AG09319 (cell line): ENCODE measurements at places on chromosomes 2 and 18.

- no peak for DNase-seq
Observed at GRCh38 chr2:104538077-104538476, 315.8 kb upstream of the POU3F3 start.

DNA sequence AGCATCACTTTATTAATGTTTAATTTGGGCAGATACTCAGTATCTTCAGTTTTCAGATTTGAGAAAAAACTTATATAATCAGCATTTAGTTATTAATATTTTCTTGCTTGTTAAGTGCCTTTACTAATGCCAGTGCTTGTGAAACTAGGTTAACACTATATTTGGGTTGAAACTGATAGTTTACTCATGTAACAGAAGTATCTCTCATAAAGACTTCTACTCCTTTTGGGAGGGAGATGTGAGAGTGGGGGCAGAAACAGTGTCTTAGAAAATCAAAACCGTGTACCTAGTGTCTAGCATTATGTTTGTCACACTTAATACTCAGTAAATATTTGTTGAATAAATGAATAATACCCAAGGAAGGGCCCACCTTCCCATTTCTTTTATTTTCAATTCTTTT is 129.5 kb downstream of the MSTN start:
- DNase-seq: no peak

DNA sequence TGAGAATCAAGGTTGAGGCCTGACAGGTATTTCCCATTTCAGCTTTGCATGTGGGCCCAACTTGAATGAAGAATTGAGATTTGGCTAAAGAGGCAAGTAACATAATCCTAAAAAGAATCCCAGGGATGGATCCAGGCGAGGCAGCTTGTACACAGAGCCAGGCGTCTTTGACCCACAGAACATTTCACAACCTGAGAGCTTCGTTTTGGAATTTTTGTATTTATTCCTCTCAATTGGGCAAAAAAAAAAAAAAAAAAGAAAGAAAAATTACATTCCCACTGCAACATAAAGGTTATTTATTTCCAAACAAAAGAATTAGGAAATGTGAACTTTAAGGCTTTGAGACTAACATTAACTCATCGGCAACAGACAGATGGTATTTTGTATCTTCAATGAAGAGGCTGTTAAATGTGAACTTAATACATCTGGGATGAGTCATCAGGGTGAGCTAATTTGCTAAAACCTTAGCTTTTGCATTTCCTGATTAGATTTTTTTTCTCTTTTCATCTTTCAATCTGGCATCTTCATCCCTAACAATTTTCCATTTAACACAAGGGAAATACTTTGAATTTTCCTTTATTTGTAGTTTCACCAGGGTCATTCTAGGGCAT is 478.5 kb upstream of the TNP1 start:
- peak; percentile 72 for DNase-seq

GRCh38 chr2:43083710-43084698 is 142.4 kb downstream of the ZFP36L2 start:
- DNase-seq: no peak

DNA sequence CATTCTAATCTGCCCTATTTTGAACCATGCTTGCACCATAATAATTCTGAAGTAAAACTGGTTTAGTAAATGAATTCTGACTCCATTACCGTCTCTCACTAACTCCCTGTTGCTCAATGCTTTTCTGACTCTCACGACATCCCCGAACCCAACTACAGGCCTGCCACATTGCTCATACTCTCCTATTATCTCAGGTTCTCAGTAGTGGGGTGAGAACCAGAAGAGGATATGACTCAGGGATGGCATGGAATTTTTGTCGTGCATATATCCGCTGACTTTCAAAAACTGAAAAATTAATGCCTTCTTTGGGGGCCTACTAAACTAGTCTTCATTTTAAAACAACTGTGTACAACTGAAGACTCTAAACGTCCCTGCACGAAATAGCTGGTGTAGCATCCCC is 34.3 kb downstream of the NETO1 start:
- no peak for DNase-seq

DNA sequence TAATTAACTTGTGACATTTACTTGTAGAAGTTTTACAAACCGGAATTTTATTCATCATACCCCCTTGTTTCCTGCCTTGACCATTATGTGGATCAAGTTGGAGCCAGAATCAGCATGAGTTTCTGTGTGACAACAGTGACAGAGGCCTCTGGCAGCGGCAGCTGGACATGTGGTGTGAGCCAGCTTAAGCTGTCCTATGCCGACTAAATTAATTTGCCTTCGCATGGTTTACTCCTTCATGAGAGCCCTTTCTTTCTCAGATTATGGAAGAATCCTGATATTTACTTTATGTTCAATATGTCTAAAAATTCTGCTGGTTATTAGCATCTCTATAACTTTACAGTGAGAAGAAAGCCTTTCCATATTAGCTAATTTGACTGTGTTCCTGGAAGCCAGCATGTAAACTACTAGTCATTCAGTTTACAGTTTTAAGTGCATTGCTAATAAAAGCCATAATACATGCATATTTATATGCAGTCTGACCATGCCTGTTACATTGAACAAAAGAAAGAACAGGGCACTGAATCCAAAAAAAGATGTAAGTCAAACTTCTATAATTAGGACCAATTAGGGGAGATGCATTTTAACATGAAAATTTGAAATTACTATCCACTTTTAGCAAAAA is 495.8 kb upstream of the ACVR2A start:
- DNase-seq: no peak

DNA sequence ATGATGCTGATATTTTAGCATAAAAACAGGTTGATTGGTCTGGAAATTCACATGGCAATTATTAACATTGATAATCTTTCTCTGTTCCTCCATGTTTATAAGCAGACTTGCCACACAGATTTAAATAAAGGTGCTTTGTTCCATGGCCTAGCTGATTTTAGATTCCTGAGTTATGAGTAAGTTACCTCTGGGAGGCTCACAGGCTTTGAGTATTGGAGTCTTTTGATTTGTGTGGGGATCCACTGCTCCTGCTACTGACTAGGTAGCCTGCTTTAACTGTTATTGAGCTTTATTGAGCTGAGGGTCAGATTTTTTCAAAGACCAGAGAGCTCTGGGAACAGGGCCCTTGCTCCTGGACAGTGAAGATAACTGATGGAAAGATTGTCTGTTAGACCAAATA is 166.1 kb downstream of the ANKRD30B start:
- no peak for DNase-seq

DNA sequence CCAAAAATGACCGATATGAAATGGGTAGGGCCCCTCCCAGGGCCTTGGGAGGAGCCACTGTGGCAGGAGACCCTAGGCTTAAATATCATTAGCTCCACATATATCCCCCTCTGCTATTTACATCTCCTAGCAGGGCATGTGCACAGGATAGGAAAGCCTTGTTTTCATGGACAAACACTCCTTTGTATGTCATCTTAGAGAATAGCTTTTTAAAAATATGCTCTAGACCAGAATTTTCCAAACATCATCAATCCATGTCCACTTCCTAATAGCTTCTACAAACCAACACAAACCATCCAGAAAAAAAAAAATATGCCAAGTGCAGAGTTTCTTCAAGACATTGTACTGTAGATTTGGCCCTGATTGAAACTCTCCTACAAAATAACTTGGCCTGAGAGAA is 10.8 kb downstream of the DAPL1 start:
- no peak for DNase-seq

- peak; percentile 36 for DNase-seq
Observed at GRCh38 chr18:25830787-25831186, 259.6 kb downstream of the SS18 start.

DNA sequence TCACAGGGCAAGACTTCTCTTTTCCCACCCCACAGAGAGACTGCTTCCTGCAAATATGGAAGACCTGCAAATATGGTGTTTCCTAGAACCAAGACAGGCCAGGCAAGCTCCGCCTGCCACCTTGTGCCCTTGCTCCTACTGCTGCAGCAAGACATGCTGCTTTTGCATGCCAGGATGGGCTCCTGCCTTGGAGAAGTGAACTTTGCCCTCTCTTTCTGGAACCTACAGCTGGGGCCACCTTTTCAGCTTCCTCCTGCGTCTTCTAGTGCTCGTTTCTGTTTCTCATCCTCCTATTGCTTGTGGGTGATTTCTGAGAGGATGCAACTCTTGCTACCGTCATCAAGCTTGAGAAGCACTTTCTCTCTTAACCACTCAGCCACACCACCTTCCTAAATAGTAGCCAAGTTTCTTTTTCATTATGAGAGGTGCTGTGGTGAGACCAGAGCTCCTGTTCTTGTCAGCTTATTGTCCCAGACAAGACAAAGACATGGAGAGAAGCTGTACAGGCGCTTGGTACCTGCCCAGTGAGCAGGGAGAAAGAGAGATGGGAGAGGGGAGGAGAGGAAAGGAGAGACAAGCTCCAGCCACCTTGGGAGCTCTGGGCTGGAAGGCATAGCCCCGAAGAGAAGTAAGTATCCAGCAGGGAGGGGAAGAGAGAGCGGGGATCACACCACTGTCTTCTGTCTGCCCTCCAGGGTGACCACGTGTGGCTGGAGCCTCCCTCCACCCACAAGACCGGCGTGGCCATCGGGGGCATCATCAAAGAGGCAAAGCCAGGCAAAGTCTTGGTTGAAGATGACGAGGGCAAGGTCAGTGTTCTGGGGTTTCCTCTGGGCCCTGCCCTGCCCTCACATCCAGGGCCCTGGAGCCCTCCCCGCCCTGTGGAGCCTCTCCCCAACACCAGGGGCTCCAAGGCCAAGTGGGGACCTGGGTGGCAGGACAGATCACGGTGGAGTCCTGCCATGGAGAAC is 28.3 kb downstream of the MYO7B start:
- no peak for DNase-seq

DNA sequence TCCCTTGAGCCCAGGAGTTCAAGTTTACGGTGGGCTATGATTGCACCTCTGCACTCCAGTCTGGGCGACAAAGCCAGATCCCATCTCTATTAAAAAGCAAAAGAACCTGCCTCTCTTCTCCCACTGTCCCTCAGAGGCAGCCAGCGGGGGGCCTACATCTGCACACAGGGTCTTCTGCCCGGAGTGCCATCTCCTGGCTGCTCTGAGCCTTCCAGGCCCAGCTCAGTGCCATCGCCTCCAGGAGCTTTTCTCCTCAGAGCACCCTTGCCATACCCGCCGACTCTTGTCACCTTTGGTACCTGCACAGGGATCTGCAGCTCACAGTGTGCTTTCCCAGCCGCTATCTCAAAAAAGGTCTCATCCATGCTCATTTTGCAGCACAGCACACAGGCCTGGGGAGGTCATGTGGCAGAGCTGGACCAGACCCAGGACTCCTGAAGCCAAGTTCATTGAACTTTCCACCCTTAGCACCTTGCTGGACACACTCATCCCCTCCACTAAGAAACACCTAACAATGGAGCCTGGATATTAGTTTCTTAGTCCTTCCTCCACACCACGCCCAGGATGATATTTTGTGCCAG is 186.3 kb downstream of the HAUS1 start:
- DNase-seq: no peak

DNA sequence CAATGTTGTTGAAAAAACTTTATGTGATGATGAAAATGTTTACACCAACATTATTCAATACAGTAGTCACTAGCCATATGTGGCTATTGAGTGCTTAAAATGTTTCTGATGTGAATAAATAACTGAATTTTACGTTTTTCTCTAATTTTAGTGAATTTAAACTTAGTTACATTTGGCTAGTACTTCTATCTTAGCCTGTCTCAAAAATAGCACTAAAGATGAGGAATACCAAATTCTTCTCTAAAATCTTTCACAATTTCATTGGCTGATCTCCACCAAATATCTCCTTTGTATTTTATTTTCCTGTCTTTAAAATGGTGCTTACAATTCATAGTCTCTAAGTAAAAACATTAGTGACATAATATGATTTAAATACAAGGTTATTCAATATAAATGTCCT is 83.7 kb upstream of the RND3 start:
- no peak for DNase-seq

DNA sequence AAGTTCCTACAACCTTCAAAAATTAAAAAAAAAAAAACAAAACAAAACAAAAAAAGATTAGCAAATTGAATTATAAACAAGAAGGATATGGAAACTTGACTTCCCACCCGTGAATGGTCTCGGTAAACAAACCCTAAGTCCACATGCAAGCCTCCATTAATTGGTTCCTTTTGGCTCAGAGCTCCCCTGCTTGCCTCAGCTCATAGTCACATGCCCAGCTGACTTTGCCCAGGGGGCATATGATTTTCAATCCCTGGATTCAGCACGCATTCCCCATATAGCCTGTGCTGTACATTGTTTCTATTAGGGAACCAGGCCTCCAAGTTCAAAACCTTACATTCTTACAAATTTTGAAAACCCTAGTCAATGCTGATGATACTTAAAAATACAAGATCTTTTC is 95.0 kb downstream of the PID1 start:
- DNase-seq: no peak

- no peak for DNase-seq
Observed at GRCh38 chr2:240168546-240169361, 28.3 kb upstream of the OTOS start.

- no peak for DNase-seq
Observed at GRCh38 chr2:2547451-2547850, 216.4 kb upstream of the MYT1L start.

DNA sequence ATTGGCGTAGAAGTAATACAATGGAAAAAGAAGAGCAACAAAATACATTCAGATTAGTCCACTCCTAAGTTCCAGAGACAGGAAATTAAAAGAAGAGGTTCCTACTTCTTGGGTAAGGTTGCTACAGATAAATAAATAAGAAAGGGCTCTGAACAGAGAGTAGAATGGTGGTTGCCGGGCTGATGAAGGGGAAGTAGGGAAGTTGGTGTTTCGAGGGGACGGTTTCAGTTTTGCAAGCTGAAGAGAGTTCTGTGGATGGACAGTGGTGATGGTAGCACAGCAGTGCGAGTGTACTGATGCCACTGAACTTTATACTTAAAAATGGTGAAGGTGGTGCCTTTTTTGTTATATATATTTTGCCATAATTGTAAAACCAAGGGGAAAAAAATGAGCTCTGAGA is 48.2 kb downstream of the CABYR start:
- no peak for DNase-seq

GRCh38 chr2:12725233-12726187 is 8.8 kb downstream of the TRIB2 start:
- no peak for DNase-seq

DNA sequence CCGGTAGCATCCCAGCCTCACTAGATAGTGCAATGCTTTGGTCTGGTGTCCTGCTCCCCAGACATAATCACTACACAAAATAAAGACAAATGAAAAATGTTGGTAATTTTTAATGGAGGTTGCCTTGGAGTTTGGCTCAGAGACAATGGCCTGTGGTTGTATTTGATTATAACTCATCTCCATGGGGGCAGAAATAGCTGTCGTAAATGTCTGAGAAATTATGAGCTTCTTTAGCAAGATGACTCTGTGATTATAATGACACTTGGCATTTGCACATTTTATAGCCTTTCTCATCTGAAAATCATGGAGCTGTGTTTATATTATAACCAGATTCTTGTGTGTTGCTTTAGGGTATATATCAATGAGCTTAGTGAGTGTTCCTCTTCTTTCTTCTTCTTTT is 1779.7 kb upstream of the CELF4 start:
- DNase-seq: peak; percentile 35
